Activated CD4-positive, alpha-beta T cell treated with anti-CD3 and anti-CD28 coated beads for 4 hours (primary cell): ENCODE measurements at places on chromosomes 16 and 17.

DNA sequence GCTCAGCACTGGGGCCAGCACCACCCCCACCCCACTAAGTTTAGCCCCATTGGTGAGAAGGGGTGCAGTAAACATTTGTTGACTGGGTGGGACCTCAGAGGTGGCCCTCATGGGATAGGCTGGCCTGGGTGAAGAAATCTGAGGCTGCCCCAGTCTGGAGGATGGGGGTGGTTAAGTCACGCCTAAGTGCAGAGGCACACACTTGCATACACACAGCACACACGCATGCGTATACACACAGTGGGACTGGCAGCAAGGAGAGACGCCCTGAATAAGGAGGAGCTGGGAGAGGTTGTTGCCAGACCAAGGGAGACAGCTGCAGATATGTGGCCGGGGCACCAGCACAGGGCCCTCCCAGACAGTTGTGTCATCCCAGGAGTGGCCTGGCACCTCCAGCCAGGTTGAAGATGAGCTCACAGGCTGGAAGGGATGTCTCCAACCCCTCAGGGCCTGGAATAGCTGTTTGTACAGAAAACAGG, 3.0 kb upstream of the BCAR1 start:
- DNase-seq: no peak

DNA sequence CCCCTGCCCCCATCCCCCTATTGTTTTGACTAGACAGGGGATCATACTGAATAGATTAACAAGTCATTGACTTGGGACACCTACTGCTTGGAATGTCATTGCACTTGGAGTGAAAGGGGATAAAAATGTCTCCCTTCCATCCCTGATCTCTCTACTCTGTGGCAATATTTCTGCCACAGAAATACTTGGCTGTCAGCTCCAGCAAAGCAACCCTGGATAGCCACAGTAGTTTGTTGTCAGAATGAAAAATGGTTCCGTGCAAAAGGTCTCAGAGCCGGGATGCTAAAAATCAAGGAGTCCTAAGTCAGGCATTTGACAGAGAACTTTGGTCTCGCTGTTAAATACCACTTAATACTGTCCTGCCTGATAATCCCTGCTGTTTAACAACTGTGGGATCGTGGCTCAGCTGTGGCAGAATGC, 722.0 kb upstream of the SOX9 start:
- DNase-seq: no peak

GRCh38 chr16:20938426-20938825, 37.9 kb downstream of the LYRM1 start:
- DNase-seq: no peak

DNA sequence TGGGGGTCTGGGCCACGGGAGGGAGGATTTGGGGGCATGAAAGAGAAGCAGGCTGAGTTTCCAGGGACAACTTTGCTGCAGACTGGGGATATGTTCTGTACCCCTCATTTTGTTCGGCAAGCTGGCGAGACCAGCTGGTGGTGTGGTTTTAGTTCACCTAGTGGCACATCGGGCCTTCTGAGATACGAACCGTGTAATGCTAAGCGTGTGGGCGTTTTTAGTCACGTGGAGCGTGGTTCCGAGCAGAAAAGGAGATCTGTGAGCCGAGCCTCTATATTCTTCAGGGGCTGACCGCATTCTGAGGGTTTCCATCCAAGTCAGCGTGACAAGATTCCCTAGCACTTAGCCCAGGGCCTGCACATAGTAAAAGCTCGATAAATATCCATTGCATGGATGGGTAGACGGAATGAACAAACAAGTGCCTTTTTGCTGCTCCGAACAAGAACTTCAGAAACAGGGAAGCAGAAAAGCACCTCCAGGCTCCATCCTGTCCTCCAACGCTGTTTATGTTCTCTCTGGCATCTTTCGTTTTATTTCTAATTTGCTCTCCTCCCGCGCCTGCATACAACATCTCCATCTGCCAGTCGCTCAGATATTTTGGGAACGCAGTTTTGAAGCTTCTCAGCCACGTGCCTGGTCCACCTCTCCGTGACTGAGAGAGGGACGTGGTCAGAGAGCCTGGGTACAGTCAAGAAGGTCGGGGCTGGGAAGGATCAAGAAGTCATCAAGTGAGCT, 5.8 kb downstream of the SYT17 start:
- no peak for DNase-seq

DNA sequence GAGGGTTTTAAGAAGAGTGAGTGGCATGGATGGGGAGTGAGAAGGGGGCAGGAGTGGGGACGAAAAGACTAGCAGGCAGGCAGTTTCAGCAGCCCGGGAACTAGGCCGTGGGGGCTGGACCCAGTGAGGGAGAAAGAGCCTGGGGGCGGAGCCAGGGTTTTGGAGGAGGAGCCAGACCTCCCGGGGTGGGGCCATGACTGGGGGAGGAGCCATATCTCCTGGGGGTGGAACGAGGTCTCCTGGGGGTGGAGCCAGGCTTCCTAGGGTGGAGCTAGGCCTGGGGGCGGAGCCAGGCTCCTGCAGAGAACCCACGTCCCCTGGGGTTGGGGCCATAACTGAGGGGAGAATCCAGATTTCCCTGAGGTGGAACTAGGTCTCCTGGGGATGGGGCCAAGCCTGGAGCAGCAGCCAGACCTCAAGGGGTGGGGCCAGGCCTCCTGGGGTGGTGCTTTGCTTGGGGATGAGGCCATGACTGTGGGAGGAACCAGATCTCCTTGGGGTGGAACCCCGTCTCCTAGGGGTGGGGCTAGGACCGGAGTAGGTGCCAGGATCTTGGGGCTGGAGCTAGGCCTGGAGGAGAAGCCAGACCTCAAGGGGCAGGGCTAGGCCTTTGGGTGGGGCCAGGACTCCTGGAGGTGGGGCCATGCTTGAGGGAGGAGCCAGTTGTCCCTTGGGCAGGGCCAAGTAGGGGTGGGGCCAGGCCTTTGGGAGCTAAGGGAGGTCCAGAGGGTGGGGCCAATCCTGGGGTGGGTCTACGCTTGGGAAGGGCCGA, 41.7 kb upstream of the JPH3 start:
- DNase-seq: no peak

- peak; percentile 9 for DNase-seq
Observed at GRCh38 chr17:59331929-59332748, 684 bp downstream of the YPEL2 start.

- no peak for DNase-seq
Observed at GRCh38 chr17:37737971-37738370, 6.9 kb downstream of the HNF1B start.

- DNase-seq: no peak
Observed at GRCh38 chr17:56045872-56046271, 107.4 kb upstream of the ANKFN1 start.

- no peak for DNase-seq
Observed at GRCh38 chr16:580946-581498, 8.8 kb upstream of the RAB40C start.

- no peak for DNase-seq
Observed at GRCh38 chr17:1759529-1759928, 2.3 kb upstream of the SERPINF1 start.

DNA sequence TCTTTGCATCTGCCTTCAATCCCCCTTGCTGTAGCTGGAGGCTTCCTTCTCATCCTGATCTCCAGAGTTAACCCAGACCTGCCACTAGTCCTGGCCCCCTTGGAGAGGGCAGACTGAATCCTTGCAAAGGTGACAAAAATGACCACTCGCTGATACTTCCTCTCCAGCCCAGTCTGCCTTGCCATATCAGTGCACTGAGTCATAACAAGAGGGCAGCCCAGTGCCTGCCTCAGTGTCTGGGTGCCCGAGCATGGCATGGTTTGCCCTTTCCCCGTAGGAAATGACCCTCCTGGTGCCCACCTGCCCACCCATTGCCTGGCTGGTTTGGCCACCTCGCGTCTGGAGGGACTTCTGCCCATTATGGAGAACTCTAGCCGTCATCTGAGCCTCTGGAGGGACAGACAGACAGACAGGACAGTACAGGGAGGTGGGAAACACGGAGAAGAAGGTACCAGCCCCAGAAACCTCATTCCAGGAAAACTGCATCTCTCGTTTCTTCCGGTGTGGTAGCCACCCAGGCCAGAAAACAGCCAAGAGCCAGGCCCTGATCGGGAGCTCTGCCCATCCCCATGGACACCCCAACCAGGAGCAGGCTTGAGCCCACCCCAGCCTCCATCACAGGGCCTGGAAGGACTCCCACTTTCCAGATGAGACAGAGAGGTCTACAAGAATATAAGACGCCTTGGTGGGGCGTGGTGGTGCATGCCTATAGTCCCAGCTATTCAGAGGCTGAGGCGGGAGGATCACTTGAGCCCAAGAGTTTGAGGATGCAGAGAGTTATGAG, 71.5 kb downstream of the SCNN1B start:
- no peak for DNase-seq

DNA sequence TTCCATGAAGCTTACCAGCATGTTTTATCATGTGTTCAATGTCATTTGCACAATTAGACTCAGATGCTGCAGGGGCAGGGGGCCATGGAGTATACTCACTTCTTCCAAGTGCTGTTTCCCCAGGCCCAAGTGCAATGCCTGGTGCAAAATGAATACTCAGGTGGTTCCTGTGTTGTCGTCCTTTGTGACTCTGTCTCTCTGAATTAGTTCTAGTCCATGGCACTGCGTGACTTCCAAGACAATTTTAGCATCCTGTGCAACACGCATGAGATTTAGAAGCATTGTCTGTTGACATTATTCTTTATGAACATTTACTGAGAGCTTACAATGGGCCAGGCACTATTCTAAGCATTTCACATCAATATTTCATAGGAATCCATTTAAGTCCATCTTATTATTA, 769.7 kb upstream of the RBFOX1 start:
- DNase-seq: no peak

DNA sequence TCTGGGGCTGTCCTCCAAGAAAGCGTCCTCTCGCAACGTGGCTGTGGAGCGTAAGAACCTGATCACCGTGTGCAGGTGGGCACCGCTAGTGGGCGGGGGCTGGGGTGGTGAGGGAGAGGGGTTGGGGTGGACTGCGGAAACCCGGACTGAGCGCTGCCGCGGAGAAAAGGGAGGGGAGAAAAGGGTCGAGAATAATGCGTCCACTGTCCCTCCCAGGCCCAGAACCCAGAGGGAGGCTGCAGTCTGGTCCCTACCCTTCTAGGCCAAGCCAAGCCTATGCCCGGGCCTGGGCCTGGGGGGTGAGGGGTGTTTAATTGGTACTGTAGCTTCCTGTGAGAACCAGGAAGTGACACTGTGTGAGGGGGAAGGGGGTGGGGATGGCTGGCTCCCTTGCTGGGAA, 464 bp downstream of the RUNDC3A start:
- no peak for DNase-seq

GRCh38 chr16:11354733-11355574, 9.7 kb downstream of the RMI2 start:
- DNase-seq: peak; percentile 69

DNA sequence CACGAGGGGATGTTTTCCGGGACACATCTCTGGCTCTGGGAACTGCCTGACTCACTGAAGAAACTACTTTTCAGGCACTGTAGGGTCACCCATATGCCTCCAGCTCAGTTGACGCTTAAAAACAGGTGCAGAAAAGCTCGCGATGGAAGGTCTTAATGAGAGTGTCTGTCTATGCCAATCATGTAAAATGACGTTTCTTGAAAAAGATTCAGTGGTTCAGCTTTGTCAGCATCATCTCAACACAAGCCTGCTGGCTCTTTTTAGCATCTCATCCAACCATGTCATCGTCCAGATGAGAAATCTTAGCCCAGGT, 27.5 kb downstream of the OR1D5 start:
- no peak for DNase-seq

- DNase-seq: no peak
Observed at GRCh38 chr16:46583036-46583435, 38.1 kb downstream of the SHCBP1 start.

DNA sequence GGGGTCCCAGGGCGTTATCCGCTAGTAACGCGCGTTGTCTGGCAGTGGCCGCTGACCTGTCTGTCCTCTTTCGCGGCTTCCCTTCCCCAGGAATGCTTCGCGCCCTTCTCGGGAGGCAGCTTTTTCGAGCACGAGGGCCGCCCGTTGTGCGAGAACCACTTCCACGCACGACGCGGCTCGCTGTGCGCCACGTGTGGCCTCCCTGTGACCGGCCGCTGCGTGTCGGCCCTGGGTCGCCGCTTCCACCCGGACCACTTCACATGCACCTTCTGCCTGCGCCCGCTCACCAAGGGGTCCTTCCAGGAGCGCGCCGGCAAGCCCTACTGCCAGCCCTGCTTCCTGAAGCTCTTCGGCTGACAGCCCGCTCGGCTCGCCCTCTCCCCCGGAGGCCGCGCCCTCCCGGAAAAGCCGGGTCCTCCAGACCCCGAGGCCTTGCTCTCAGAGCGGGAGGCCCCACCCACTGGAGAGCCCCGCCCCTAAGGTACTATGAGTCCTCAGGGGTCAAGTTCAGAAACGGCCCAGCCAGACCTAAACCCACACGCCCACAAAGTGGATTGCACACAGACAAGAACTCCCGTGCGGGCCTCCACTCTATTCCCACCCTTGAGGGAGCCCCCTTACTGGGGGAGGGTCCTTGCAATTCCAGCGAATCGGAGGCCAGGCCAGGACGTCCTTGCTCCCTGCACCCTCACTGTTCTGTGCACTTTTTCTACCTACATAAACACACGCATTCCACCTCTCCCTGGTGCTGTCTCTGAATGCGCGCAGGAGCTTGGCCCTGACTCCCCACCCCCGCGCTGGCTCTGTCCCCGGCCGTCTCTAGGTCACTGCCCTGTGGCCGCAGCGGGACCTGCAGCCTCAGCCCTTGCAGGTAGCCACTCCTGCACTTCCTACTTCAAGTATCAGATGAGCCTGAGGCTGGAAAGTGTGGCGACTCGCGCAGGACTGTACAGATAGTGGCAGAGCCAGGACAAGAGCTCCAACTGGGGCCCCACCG, 5.4 kb upstream of the SLC5A2 start:
- peak; percentile 33 for DNase-seq
